ENCODE measurements at places on chromosomes 3 and 15.

DNA sequence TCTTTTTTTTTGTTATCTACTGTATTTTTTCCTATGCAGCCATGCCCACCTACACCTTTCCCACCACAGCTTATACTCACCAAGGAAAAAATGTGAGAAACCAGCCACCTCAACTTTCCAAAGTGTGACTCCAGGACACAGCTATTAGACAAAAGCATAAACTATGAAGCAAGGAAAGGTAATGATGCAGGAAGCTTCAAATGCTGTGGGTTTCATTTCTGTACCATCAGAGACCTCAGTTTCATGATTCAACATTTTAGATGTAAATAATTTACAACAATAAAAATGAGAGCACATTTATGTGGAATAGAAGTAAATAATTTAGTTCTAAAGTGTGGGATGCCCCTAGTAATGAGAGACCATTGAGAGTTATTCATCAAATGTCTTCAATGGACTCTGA lies 115.1 kb downstream of the CDIN1 start:
- DNase-seq, result no peak

GRCh38 chr3:10962481-10963036 lies 30.0 kb upstream of the SLC6A1 start:
- no peak for DNase-seq

DNA sequence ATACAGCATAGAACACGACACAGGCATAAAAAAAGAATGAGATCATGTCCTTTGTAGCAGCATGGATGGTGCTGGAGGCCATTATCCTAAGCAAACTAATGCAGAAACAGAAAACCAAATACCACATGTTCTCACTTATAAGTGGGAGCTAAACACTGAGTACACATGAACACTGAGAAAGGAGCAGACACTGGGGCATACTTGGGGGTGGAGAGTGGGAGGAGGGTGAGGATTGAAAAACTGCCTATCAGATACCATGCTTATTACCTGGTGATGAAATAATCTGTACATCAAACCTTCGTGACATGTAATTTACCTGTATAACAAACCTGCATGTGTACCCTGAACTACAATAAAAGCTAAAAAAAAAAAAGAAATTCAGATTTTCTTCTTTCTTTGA lies 100.4 kb downstream of the PPM1L start:
- DNase-seq, result no peak

GRCh38 chr15:80605591-80606150 lies 89.4 kb upstream of the ABHD17C start:
- no peak for DNase-seq

GRCh38 chr15:31352339-31352751 lies 25.7 kb downstream of the KLF13 start:
- no peak for DNase-seq

DNA sequence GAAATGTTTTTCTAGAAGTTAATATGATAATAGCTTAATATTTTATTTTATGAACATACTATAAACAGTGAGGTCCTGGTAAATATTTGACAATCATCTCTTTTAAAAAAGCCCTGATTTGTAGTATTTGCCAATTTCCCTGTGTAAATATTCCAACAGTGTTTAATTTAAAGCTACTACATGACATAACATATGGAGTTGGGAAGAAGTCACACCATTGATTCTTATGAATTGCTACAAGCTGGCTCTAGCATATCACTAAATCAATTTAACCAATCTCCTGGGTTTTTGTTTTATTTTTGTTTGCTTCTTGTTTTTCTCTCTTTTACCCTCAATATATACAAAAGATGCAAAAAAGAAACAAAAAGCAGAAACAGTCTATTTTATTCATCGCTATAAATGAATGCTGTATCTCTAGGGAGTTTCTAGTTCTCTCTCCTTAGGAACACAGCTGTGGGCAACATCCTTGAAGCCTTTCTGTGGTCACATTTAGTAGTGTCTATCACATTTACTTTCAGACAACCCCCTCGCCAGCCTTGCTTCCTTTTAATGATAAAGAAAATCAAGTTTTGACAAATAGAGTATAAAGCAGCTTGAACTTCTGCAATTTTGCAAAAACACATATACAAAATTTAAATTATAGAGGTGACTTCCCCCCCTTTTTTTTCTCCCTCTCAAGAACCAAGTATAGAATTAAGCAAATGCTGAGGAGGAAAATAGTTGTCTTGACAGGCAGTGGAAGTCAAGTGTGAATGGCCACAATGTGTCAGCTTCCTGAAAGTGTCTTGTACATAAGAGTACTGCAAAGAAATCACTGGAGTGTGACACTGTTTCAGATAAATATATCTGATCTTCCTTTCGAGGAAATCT lies 21.4 kb downstream of the CCR1 start:
- no peak for DNase-seq

DNA sequence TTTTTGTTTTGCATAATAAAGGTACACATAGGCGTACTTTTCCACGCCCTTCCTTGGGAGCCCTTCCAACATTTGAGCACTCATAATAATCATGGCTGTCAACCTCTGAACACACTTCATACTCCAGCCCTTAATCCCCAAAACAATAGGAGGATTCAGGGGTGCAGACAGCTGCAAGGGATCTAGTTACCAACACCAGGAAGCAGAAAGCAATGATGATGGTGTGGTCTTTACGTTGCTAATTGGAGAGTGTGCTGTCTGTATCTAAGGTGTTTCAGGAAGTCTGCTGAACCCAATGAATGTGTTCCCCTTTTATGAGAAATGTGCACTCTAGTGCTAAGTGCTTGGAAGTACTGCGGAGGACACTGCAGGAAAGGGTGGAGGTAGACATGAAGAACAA lies 60.3 kb upstream of the PDZRN3 start:
- DNase-seq, result no peak

GRCh38 chr3:162632672-162633071 lies 1136.1 kb downstream of the OTOL1 start:
- no peak for DNase-seq

DNA sequence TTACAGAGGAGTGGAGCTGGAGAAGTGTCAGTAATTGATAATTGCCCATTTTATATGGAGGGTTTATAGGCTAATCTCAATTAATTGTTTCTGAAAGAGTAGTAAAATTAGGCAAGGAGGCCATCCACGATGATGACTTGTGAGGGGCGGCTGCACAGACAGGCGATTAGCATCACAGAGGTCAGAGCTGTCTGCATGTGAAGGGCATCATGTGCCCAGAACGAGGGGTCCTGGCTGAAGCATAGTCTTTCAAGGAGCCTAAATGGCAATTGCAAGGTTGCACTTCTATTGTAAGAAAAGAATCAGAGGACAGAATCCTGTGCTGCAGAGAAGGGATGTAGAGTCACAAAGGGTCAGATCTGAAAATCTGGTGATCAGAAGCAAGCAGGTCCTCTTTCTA lies 196.6 kb downstream of the EBLN2 start:
- no peak for DNase-seq

- DNase-seq, result no peak
Observed at GRCh38 chr3:183178833-183179549, 16.5 kb upstream of the LAMP3 start.

- no peak for DNase-seq
Observed at GRCh38 chr15:99403597-99403996, 152.3 kb downstream of the LRRC28 start.

- no peak for DNase-seq
Observed at GRCh38 chr3:37521429-37521828, 340.3 kb upstream of the CTDSPL start.

DNA sequence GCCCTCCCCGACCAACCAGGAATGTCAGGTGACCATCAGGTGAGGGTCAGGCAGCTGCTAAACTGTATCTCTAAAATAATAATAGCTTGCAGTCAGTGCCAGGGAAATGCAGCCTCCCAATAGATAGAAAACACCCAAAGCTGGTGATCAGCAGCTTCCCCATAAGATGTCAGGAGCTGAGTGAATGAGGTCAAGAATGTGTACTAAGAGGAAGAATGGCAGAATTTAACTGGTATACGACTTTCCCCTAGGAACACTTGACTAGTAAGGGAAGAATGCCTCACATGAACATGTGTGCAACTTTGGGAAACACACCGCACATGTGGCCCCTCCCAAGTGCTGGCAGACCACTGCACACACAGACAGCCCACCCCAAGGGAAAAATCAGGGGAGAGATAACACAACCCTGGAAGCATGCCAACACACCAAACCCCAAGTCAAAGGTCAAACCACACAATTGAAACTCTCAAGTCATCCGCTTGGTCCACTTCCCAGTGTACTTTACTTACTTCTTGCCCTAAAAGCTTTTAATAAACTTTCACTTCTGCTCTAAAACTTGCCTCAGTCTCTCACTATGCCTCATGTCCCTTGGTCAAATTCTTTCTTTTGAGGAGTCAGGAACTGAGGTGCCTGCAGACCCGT lies 806.5 kb downstream of the OTOL1 start:
- no peak for DNase-seq
